ENCODE measurements at places on chromosomes 2 and 18. TPM values are rescaled to one million over a fixed set of nuclear protein-coding genes. Genes with fewer than 3 reads are reported as not detected.

Gene DSC2
- 31.4 TPM for total RNA-seq

Gene EMX1
- total RNA-seq = not detected

Gene WNT10A
- 2.8 TPM for total RNA-seq

Gene SGPP2
- total RNA-seq = 0.14 TPM

Gene CTAGE1
- not detected for total RNA-seq

Gene CIAO1
- total RNA-seq = 59.5 TPM

Gene ZNG1B
- total RNA-seq = 28.1 TPM

Gene LAMA1
- 7.5 TPM for total RNA-seq

Data from foreskin keratinocyte (primary cell).